ENCODE measurements at places on chromosomes 11 and 22.

DNA sequence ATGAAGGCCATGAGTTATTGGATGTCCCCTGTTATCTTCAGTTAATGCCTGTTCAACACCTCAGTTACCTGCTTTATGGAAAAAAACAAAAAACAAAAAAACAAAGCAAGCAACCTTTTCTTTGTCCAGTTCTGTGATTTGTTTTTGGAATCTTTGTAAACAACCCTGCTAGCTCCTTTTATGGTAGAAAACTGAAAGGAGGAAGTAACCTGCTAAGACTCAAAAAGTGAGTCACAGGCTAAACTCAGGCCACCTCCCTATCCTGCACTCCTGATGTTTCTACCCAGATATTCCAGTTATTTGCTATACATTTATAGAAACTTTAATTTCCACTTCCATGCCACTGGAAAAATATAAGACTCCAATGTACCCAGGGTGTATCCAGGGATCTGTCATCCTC is 20.6 kb upstream of the TLCD5 start:
- no peak for DNase-seq

DNA sequence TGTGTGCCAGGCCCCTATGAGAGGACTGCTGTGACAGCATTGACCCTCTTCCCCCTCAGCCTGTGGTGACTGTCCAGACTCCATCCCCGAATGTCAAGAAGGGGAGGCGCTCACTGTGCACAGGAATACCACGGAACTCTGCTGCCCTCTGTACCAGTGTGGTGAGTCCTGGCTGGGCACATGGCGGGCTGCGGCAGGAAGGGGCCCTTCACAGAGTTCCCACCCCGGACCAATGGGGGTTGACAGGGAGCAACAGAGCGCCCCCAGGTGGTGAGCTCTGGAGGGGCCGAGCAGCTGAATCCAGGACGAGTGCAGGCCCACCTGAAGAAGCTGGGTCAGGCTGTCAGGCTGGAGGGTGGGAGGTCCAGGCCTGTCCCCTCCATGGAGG is 83.8 kb upstream of the MYOD1 start:
- no peak for DNase-seq

- no peak for DNase-seq
Observed at GRCh38 chr22:39238966-39239505, 5.7 kb downstream of the PDGFB start.

- no peak for DNase-seq
Observed at GRCh38 chr11:44033411-44033850, 14.3 kb upstream of the ACCSL start.

DNA sequence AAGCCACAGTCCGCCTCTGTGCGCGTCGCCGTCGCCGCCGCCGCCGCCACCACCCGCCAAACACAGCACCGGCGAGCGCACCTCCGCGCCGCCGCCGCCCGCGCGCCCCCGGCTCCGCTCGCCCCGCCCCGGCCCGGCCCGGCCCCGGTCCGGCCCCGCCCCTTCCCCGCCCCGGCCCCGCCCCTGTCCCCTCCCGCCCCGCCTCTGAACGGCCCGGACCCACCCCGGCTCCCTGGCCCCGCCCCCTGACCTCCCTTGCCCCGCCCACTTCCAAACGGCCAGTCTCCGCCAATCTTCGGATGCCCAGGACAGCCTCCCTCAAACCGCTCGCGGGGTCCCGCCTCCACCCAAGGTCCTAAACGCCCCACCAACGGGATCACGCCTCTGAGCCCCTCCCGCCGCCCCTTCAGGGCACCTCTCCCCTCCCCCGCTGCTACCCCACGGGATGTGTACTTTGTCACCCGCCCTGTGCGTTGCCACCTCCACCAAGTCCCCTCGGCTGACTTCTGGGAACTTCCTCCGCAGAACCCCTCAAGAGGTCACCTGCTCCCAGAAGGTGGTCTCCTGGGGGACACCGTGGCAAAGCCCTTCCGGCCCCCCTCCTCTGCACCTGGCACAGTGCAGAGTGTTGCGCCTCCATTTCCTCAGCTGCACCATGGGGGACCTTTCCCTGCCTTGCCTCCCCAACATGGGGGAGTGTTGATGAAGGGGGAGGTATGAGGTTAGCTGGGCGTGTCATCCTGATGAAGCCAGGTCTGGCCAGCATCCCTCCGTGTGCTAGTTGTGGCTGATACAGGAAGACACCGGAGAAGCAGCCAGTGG is at the start of gene KIAA0930:
TSS of gene KIAA0930 (minus strand) at position 85 of the 822 bp plus-strand sequence. CDS start 191 bp downstream, outside the sequence.
- peak; percentile 29 for DNase-seq

- DNase-seq = no peak
Observed at GRCh38 chr11:46376258-46377050, 5.0 kb upstream of the MDK start.

DNA sequence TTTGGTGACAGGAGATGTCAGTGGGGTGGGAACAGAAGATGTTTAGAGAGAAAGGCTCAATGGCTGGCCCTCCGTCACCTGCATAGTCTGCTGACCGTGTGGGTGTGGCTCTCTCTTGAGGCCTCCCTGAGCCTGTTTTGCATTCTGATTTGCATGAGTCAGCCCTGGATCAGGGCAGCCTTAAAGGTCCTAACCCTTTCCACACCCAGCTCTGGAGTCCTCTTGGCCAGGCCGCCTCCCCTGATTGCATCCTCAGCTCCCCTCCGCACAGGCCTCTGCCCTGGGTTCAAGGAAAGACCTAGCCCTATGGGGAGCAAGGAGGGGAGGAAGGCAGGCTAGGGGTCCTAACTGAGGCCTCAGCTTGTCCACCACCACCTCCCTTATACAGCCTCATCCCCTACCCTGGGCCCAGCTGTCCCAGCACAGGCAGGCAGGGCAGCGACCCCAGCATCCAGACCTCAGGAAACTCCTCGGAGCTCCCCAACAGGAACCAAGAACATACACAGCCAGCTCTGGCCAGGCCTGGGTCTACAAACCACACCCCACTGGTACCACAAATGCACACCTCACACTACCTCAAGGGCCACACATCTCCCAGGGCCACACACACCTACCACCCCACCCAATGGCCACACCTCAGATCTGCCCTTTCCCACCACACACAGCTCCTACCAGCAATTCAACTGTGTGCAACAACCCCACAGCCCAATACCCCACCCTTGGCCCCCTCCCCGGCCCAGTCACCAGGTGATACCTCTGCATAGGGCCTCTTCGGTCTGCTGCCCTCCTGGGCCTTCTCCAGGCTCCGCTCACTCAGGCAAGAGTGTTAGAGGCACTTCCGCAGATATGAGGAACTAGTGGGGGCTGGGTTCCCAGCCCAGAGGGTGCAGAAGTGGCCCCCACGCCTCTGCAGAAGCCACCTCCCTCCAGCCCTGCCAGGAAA is 13.7 kb downstream of the ARAP1 start:
- no peak for DNase-seq

- DNase-seq = peak; percentile 71
Observed at GRCh38 chr22:24474221-24474620, 20.9 kb upstream of the UPB1 start.

GRCh38 chr11:134150195-134150903 is 73.4 kb downstream of the NCAPD3 start:
- DNase-seq = no peak

- no peak for DNase-seq
Observed at GRCh38 chr11:11472106-11472505, 119.1 kb upstream of the CSNK2A3 start.

GRCh38 chr11:10310301-10310841 is 5.5 kb downstream of the ADM start:
- no peak for DNase-seq

- no peak for DNase-seq
Observed at GRCh38 chr11:75263944-75264349, 23.4 kb downstream of the TPBGL start.

DNA sequence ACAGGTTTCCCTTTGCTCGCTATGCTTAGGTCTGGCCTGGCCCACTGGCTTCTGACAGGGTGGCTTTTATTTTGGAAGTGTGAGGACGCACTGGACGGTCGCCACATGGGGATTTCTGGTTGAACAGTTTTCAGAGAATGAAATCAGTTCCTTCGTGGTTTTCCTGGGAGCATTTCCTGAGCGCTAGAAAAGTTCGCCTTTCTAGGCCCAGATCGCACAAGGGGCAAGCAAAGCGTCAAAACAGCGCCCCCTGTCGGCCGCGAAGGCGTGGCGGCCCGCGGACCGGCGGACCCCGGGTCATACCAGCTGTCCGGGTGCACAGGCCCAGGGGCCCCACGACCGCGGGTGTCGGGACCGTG is 12.7 kb upstream of the CYP2R1 start:
- no peak for DNase-seq

GRCh38 chr11:477052-477715 is 27.1 kb downstream of the PTDSS2 start:
- DNase-seq = no peak

GRCh38 chr22:49657275-49657973 is 170.2 kb downstream of the BRD1 start:
- DNase-seq = no peak

DNA sequence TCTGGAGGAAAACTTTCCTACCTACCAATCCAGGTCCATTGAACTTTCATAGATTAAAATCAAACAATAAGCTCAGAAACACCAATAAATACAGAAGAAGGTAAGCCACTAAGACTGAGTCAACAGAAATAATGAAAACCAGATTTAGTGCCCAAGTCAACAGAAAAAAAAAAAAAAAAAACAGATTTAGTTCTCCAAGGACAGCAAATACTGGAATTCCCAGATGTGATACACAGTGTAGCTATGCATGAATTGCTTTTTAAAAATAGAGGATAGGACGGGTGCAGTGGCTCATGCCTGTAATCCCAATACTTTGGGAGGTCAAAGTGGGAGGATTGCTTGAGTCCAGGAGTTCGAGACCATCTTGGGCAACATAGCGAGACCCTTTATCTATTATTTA is 15.7 kb downstream of the DMC1 start:
- DNase-seq = peak; percentile 23

DNA sequence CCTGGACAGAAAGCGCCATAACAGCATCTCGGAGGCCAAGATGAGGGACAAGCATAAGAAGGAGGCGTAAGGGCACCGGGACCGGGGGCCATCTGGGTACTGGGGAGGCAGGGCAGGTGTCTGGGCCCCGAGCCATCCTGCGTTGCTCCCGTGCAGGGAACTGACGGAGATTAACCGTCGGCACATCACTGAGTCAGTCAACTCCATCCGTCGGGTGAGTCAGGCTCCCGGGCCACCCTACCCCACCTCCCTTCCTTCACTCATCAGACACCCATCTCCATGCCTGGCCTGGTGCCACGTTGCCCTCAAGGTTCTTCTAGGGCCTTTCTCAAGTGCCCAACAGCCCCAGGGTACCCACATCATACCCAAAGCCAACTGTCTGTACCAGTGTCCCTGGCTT is 15.0 kb downstream of the PLCB3 start:
- DNase-seq = no peak

DNA sequence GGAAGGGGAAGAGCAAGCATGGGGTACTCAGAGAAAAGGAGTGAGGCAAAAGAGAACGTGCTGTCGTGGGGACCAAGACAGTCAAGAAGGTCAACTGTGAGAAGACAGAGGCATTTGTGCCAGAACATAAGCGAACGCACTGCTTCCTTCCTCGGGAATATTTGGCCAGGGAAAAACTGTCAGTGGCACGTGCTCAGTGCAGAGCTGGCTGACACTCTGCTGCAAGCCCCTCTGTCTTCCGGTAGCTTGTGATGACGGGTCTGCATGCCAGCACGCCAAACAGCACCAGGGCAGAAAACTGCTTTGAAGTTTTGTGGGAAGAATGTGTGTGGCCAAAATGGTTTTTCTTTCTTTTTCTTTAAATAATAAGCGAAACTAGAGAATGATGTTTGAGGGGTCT is 60.6 kb downstream of the SMCO4 start:
- DNase-seq = no peak

DNA sequence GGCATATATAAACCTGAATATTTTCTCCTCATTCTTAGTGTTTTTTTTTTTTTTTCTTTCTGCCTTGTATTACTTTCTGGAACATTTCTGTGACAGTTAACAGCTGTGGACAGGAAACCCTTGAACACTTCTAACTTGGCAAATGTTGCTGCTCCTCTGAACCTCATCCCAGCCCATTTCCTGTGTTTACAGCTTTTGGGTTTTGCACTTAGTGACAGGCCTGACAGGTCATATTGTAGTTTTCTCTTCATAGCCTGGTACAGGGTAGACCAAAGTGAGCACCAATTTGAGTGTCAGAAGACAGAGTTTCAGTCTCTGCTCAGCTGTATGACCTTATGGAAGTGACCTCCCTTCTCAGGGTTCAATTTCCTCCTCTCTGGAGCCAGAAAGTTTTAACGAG is 91.6 kb downstream of the STIM1 start:
- no peak for DNase-seq

GRCh38 chr11:6850526-6850925 is 5.0 kb downstream of the OR10A5 start:
- no peak for DNase-seq

DNA sequence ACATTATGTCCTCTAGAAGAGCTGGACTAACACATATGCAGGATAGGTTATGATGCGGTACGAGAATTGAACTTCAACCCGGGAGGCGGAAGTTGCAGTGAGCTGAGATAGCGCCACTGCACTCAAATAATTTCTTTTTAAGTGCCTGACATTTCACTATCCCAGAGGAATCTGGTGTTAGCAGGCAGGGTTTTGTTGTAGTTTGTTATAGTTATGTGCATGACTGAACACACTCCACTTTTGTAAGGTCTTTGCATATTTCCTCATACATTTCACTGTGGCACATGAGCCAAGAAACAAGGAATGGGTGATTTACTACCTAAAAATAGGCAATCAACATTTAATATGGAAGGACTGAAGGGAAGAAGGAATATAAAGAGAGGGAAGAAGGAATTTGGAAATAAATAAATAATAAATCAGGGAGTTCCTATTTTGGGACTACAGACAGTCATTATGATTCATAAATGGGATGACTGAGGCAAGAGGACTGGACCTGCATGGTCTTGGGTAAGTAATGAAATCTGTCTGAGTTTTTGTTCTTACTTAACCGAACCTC is 8.7 kb upstream of the HIPK3 start:
- DNase-seq = peak; percentile 20

- DNase-seq = no peak
Observed at GRCh38 chr11:43360361-43361032, 1.8 kb downstream of the TTC17 start.

- DNase-seq = no peak
Observed at GRCh38 chr11:1411301-1411700, 21.6 kb downstream of the BRSK2 start.

GRCh38 chr22:17192186-17192585 is 27.0 kb downstream of the ADA2 start:
- no peak for DNase-seq

DNA sequence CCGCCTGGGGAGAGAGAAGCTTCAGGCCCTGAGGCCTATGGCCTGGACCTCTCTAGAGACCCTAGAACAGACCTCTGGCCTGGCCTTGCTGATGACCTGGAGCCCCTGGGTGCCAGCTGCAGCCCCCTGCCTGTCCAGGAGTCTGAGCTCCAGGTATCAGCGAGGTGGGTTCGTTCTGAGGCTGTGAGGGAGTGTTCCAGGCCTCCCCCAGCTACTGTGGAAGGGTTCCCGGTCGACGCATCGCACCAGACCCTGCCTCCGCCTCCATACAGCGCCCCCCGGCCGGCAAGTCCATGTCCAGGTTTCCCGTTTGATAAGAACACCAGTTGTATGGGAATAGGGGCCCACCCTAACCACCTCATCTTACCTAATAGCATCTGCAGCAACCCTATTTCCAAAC is 111.1 kb downstream of the KCNQ1 start:
- DNase-seq = no peak

GRCh38 chr11:119912229-119912628 is 183.2 kb upstream of the NECTIN1 start:
- no peak for DNase-seq

GRCh38 chr11:126727381-126727780 is 273.2 kb downstream of the KIRREL3 start:
- DNase-seq = no peak

GRCh38 chr11:46850829-46851380 is 4.8 kb upstream of the CKAP5 start:
- DNase-seq = no peak

All from AG04450 (cell line).